ENCODE measurements at places on chromosomes 16 and 17.

DNA sequence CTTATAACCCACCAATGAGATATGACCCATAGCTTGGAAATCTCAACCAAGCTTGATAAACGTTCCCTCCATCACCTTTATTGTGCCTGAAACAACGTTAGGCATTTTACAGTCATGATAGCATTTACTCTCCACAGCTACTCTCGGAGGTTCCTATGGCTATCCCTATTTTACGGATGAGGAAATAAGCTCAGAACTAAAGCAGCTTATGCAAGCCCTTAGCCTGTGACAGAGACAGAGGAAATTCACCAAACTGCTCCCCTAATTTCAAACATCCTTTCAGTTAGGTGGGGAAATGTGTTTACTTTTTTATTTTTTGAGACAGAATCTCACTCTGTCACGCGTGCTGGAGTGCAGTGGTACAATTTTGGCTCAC, 18.7 kb downstream of the DCUN1D3 start:
- DNase-seq = no peak

GRCh38 chr17:41065829-41066624, at the start of gene KRTAP2-4:
TSS of gene KRTAP2-4 (minus strand) at chr17:41065879. CDS start at chr17:41065845, 34 bp downstream.
- DNase-seq = no peak

- no peak for DNase-seq
These were observed 28.2 kb upstream of the ACSF3 start for GRCh38 chr16:89065458-89065822.

GRCh38 chr17:22459331-22459952, 767.1 kb downstream of the KCNJ18 start:
- DNase-seq = no peak

GRCh38 chr17:78174870-78175642, 6.7 kb downstream of the SYNGR2 start:
- DNase-seq = no peak

DNA sequence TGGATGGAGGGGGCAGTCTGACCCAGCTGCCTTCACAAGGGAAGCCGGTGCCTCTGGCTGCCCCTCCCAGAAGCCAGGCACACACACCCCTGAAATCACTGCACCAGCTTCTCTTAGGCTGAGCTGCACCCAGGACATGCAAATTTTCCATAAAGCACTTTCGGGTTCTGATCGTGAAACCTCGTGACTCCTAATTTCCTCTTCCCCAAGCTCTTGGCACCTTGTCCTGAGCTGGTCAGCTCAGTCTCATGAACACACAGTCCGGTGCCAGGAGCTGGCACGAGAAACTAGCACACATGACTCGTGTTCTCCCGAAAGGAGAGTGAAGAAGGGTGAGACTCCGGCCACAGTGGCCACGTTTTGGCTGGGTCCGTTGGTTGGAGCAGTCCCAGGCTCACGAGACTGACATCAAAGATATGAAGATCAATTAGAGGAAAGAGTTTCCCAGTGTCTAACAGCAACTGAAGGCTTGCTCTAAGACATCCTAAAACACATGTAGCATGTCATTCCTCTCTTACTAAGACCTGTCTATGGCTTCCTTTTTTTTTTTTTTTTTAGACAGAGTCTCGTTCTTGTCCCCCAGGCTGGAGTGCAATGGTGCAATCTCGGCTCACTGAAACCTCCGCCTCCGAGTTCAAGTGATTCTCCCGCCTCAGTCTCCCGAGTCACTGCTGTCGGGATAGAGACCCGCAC, 9.2 kb upstream of the ABR start:
- DNase-seq = peak; percentile 82

- no peak for DNase-seq
These were observed 64.8 kb downstream of the C16orf95 start for GRCh38 chr16:87252269-87252970.

DNA sequence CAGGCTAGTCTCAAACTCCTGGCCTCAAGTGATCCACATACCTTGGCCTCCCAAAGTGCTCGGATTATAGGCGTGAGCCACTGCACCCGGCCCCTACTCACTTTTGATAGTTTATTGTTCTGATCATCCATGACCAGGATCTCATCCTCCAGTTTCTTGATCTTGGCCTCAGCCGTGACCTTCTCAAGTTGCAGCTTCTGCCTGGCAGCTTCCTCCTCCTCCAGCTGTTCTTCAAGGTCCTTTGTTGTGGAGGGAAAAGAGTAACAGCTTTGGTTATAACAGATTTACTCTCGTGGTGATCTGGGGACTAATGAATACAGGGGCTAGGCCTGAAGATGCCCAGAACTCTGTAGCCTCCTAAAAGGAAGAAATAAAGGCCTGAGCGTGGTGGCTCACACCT, 89.9 kb downstream of the NDE1 start:
- DNase-seq = no peak

GRCh38 chr16:1876468-1876867, 4.5 kb upstream of the MEIOB start:
- no peak for DNase-seq

- DNase-seq = peak; percentile 80
These were observed 45.8 kb downstream of the AKAP1 start for GRCh38 chr17:57130708-57131461.

DNA sequence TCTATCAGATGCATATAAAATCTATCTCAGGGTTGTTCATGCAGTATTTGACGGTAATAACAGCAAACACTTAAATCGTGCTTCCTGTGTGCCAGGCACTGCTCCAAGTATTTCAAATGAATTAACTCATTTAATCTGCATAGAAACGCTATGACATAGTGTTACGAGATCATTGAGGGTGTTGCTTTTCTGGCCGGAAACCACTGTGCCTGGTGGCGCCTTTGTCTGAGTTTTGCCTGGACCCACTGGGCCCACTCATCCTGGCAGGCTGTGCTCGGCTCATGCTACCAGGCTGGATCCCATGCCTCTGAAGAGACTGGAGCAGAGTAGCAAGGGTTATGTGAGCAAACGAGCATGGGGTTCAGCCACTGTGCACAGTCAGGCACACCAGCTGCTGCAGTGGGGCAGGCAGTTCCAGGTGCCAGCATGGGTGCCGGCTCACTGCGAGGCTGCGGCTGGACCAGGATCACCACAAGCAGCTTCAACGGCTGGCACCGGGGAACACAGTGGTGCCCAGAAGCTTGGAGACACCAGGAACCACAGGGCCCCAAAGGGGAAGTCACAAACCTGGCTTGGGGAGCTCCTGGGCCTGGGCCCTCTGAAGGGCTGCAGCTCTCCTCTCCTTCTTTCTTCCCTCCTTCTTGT, 45.9 kb upstream of the CLEC19A start:
- DNase-seq = no peak

DNA sequence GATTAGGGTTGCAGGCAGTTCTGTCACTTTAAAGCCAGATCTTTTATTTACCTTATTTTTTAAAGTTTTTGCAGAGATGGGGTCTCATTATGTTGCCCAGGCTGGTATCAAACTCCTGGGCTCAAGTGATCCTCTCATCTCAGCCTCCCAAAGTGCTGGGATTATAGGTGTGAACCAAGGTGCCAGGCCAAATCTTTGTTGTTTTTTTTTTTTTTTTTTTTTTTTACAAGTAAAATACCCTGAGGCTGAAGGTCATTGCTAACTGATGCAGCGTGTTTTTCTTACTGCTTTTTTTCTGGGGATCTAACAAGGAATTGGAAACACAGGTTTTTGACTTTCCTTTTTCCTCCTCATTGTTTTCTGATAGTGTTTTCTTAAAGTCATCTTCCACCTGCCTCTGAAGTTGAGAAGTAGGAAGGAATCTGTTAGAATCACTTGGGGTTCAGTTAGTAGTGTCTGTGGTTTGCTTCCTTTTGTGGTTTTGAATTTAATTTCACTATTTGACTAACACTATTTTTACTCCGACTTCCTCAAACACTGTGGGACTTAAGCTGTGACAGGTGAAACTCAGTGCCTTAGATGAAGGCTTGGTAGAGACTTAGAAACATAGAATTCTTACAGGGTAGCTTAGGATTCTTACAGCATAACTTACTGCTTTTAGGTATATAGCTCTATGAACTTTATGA, 22.2 kb downstream of the CLTC start:
- no peak for DNase-seq

GRCh38 chr16:79599837-79600637, 500 bp downstream of the MAF start:
- DNase-seq = peak; percentile 88

GRCh38 chr16:4654964-4655590, 30.5 kb downstream of the MGRN1 start:
- no peak for DNase-seq

DNA sequence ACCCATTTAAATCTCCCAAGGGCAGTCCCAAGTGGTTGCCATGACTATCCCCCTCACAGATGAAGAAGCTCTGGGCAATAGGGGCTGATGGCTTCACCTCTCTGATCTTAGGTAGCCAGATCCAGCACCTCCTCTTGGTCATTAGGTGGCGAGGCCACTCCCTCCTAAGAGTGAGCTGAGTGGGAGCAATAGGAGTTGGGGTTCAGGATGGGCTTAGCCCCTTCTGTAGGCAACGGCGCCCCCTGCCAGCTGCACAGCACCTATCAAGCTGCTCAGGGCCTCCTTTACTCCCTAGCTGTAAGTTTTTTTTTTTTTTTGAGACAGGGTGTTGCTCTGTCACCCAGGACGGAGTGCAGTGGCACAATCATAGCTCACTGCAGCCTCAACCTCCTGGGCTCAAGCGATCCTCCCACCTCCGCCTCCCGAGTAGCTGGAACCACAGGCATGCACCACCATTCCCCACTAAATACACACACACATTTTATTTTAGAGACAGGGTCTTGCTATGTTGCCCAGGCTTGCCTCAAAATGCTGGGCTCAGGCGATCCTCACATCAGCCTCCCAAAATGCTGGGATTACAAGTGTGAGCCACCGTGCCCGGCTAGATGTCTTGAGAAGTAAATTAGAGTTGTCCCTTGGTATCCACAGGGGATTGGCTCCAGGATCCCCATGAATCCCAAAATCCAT, 3.5 kb upstream of the RRAD start:
- DNase-seq = no peak

DNA sequence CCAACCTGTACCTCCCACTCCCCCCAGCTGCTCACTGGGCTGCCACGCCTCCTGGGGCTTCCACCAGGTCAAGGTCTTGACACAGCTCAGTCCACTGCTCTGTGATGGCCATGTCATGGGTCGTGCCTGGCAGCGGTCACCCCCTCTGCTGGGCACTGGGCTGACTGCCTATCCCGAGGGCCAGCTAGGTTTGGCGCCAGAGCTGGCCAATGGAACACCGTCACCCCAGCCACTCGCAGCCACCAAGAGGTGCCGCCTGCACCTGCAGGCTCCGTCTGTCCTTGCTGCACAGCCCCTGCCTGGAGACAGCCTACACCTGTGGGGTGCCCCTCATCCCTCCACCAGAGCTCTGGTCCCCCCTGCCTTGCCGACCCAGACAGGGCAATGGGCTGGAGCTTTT, 4.5 kb upstream of the RAB40C start:
- peak; percentile 33 for DNase-seq

GRCh38 chr16:89478576-89479221, 11.7 kb downstream of the ANKRD11 start:
- DNase-seq = no peak

GRCh38 chr17:32567086-32567485, 80.3 kb downstream of the CDK5R1 start:
- no peak for DNase-seq

GRCh38 chr16:10637337-10638037, 57.1 kb upstream of the EMP2 start:
- DNase-seq = no peak

DNA sequence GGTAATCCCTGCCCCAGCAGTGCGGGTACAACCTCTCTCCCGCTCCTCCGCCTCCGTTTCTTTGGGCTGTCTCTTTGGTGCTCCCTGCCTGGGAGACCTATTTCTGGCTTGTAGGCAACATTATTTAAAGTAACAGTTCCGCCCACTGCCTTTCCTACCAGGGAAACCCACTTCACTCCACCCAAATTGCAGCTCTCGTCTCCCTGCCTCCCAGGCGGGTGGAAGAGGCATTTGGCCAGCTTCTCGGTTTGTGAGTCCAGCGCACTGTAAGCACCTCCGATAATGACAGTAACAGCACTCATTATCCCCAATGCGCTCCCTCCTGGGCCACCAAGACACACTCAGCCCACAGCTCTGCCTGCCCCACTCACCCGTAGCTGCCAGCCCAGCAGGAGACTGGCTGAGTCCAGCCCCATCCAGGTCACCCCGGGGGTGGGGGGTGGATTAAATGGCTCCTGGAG, 165.1 kb upstream of the CDC42EP4 start:
- peak; percentile 72 for DNase-seq

GRCh38 chr17:55484575-55484974, 26.7 kb downstream of the SMIM36 start:
- DNase-seq = no peak

DNA sequence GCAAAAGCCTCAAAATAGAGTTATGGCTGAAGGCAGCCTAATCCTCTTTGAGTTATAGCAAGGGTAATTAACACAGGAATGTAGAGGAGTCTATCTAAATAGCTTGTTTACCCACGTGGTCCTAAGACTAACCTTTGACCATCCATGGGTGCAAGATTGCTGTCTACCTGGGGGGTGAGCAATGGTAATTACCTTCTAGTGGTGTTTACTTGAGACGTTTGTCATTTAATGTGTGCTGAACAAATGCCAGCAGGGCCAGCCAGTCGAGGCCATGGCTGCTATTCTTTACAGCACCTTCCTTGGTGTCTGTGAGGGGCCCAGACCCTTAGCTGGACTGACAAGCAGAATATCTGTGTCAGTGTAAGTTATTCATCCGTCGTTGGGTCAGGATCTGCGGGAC, 13.9 kb upstream of the PRPSAP1 start:
- no peak for DNase-seq

GRCh38 chr17:62892061-62892675, 73.9 kb upstream of the TANC2 start:
- no peak for DNase-seq

DNA sequence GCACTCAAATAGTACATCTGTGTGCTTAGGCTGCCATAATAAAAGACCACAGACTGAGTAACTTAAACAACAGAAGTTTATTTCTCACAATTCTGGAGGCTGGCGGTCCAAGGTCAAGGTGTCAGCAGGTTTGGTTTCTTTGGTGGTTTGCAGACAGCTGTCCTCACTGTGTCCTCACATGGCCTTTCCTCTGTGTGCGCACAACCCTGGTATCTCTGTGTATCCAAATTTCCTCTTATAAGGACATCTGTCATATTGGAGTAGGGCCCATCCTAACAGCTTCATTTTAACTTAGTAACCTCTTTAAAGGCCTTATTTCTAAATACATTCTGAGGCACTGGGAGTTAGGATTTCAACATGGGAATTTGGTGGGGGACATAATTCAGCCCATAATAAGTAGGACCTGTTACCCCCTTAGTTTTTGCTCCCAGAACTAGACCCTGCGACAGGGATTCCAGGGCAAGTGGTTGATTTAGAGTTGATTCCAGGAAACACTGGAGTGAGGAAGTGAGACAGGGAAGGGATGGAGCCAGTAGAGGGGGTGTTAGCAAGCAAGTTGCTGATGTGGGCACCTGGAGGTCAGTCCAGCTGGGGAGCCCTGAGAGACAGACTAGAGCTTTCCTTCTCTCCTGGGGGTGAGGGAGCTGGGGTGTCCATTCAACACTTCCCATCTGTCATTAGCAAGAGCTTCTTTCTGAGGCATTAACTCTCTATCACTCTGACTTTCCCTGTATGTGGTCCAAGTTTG, 10.9 kb upstream of the ALKBH5 start:
- no peak for DNase-seq
